T-helper 17 cell (primary cell): ENCODE measurements at places on chromosomes 7 and 10.
A peak's percentile ranks its signal among the peaks of the same experiment; 100 is the strongest.

DNA sequence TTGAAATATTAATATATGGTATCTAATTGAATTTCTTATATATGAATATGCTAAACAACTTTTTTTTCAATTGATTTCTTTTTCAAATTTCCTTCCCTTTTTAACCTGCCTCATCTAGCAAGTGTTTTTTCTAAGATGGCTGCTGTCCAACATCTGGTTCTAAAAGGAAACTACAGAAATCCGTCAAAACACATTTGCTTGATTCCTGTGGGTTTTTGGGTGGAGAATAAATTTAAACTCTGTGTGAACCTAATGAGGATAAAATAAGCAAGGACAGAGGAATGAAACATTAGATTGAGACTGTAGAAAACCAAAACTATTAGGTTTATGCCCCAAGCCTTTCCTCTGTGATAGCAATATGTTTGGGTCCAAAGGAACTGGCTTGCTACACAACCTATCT, 75.5 kb upstream of the STARD3NL start:
- DNase-seq: no peak

GRCh38 chr7:29158795-29159423, 12.6 kb upstream of the CPVL start:
- no peak for DNase-seq

GRCh38 chr10:22252224-22252800, 34.5 kb upstream of the EBLN1 start:
- peak; percentile 38 for DNase-seq

- no peak for DNase-seq
Measured at GRCh38 chr7:48292949-48293348, 121.7 kb downstream of the ABCA13 start.

- no peak for DNase-seq
Measured at GRCh38 chr10:17792991-17793390, 16.2 kb upstream of the MRC1 start.

GRCh38 chr7:71015252-71015900, 116.6 kb upstream of the GALNT17 start:
- DNase-seq: no peak
